NK-92 treated with Interleukin-12 subunit alpha and Interleukin-12 subunit beta, amount 100 ng/mL, for 24 hours (cell line): ENCODE measurements at places on chromosomes 6 and 20.

DNA sequence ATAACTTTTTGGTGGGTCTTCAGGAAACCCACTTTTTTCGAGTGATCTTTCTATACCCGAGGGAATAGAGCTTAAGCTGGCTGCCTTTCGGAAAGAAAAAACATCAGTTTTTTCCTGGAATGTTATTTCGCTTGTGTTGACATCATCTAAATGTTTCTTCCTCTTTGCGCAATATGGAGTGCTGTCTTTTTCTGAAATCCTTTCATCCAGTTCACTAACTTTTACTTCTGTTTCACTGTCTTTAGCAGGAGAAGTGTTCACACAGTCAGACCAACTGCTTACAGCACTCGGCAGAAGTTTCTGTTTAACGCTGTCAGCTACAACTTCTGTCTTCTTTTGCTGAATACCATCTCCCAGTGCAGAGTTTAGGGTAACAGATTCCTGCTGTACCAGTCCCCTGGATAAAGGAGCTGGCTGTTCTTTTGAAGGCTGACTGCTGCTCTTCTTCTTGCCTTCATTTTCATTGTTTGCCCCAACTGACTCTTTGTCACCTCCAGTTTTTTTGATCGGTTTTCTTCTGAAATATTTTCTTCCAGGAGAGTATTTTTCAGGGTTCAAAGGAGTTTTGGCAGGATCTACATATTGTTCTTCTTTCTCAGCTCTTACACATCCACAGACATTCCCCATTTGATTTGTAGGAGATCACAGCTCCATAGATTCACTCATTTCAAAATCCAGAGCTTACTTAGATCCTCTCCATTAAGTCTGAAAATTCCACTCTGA lies 50.0 kb upstream of the DST start:
- DNase-seq: no peak

- peak; percentile 18 for DNase-seq
Measured at GRCh38 chr6:40788661-40789655, 201.8 kb upstream of the LRFN2 start.

GRCh38 chr6:149064001-149064659 lies 253.4 kb upstream of the TAB2 start:
- DNase-seq: no peak

DNA sequence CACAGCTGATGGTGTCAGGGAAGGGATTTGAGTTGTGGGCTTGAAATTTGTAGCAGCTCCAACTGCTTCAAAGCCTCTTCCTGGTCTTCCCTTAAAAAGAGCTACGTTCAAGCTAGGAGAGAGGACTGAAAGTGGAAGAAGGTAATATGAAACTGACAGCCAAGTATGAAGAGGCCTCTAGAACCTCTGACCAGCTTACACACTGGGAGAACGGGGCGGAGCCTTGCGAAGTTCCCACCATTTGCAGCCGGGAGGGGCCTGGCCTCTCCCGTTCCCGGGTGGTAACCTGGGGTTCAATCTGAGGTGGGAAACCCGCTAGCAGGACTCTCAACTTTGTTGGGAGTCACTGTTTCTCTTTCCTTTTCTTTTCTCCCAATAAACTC lies 97.8 kb upstream of the PDE10A start:
- no peak for DNase-seq

- DNase-seq: no peak
Measured at GRCh38 chr6:89475634-89476033, 42.7 kb downstream of the ANKRD6 start.

- no peak for DNase-seq
Measured at GRCh38 chr6:39073471-39074355, 25.1 kb downstream of the GLP1R start.

- no peak for DNase-seq
Measured at GRCh38 chr20:20495729-20496503, 128.0 kb downstream of the INSM1 start.

DNA sequence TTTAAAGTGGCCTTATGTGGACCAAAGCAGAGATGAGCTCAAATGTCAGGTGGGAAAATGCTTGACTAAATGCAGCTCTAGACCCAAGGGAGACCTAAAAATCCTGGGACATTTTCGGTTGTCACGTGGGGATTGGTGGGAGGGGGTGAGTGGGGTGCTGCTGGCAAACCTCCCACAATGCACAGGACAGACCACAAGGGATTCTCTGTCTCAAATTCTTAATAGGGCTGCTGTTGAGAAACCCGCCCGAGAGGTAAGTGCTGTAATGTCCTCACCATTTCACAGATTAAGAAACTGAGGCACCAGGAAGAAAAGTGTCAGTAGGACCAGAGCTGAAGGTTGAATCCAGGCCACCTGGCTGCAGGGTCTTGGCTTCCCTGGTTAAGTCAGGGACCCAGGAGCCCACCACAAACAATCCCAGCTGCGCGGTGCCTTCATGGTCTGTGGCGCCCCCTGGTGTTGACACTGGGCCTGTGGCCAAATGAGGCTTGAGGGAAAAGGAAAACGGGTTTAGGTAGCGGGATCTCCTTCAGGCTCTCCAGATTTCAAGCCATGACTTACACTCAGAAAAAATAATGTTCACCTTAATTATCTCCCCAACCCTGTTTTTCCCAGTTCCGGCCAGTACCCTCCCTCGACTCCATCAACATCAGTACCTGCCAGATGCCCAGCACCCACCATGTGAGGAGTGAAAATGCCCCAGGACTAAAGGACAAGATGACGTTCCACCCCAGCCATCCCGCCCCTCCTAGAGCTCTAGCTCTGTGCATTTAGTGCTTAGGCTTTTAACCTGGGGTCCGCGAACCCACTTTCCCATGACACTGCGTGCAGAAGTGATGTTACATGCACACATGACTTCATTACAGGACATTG lies 7.2 kb downstream of the HLA-G start:
- DNase-seq: peak; percentile 5

- no peak for DNase-seq
Measured at GRCh38 chr20:48945840-48946514, 24.5 kb downstream of the ARFGEF2 start.

- no peak for DNase-seq
Measured at GRCh38 chr20:25408170-25408547, 686 bp downstream of the GINS1 start.

DNA sequence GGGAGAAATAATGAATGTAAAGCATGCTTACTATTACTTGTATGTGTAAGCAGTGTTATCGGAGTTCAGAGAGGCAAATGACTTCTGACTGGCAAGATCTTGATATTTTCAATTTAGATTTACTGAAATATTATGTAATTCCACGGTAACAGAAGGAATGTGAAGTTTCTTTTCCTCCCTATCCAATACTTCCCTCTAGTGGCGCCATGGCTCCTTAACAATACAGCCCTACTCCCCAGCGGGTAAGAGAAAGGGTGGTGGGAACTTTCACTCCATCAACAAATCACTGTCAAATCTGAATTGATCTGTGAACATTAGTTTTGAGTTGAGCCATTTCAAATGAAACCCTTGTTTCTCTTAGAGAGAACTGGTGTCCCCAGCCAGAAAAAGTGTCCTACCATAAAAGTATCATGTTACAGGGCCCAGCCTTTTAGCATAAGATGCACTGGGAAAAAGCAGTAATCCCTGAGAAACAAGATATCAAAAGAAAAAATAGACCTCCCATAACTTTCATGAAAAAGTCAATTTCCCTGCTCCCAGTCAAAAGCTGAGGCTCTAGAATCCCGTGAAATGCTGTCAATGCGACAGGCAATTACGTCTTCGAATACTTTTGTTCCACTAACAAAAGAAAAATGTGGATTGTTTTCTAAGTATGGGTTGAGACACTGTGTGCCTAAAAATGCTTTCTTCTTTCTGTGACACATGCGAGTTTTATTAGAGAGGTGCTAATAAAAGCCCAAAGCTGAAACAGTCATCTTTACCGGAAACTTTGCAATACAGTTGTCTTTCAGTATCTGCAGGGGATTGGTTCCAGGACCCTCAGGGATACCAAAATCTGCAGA lies 12.9 kb downstream of the COX7A2 start:
- DNase-seq: no peak

DNA sequence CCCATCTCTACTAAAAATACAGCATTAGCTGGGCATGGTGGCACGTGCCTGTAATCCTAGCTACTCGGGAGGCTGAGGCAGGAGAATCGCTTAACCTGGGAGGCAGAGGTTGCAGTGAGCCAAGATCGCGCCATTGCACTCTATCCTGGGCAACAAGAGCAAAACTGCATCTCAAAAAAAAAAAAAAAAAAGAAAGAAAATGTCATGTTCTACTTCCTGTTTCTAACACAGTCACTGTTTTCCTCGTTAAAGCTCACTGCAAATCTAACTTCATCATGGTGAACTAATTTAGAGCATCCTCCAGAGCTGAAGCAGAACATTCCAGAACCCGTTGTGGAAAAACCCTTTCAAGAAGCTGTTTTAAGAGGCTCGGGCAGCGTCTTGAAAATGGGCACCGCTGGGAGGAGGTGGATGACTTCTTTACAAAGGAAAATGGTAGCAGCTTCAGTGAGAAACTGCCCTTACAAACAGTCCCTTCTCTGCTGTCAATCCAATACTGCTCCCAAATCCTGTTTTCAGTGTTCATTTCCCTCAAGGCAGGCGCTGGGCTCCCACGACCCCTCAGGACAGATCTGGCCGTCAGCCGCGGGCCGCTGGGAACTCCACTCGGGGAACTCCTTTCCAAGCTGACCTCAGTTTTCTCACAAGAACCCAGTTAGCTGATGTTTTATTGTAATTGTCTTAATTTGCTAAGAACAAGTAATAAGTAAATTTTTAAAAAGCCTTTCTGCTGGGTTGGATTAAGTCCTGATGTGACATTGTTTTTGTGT lies 12.5 kb downstream of the CTSZ start:
- no peak for DNase-seq

DNA sequence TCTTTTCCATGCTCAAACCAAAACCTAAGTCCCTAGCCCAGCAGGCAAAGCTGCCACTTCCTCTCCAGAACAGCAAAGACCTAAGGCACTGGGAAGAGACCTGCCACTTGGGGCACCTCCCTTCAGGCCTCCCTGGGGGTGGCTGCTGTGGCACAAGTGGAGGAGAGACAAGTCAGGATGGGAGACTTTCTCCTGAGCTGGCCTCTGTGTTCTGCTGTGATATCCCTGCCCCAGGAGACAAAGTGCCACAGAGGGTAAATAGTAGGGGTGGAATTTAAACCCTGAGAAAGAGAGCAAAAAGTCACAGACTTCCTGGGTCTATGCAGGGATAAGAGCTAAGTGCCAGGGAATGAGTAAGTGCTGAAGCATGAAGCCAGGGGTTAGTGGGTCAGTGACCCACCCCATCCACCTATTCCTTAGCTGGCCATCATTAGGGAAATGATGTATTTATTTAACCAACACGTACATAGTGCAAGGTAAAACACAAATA lies 84.2 kb downstream of the MRPL14 start:
- DNase-seq: no peak

GRCh38 chr6:113306552-113307145 lies 550.5 kb upstream of the MARCKS start:
- peak; percentile 1 for DNase-seq
